ENCODE measurements at places on chromosomes 12 and 14.

- DNase-seq: no peak
Measured at GRCh38 chr14:54589076-54589475, 22.1 kb downstream of the SAMD4A start.

GRCh38 chr12:112807452-112807851 is 15.9 kb downstream of the RPH3A start:
- DNase-seq: no peak

DNA sequence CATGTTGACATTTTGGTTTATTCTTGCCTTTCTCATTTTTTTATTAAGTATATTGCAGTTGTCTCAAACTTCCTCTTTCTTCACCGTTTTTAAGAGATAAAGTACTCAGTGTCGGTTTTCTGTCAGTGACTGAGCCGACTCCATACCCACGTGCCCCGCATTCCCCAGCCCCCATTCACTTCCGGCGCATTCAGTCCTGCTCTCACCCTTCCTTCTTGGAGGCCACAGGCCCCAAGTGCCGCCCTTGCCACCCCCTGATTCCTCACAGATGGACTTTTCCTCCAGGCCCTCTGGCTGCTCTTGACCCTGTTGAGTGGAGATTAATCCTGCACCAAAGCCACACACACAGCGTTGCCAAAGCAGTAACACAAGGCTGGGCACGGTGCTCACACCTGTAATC is 19.1 kb upstream of the DNAH10 start:
- DNase-seq: no peak

- DNase-seq: no peak
Measured at GRCh38 chr12:22083167-22083566, 37.1 kb downstream of the CMAS start.
